Caudate nucleus (tissue), 63 donors: ENCODE measurements at places on chromosomes 6 and 20.

DNA sequence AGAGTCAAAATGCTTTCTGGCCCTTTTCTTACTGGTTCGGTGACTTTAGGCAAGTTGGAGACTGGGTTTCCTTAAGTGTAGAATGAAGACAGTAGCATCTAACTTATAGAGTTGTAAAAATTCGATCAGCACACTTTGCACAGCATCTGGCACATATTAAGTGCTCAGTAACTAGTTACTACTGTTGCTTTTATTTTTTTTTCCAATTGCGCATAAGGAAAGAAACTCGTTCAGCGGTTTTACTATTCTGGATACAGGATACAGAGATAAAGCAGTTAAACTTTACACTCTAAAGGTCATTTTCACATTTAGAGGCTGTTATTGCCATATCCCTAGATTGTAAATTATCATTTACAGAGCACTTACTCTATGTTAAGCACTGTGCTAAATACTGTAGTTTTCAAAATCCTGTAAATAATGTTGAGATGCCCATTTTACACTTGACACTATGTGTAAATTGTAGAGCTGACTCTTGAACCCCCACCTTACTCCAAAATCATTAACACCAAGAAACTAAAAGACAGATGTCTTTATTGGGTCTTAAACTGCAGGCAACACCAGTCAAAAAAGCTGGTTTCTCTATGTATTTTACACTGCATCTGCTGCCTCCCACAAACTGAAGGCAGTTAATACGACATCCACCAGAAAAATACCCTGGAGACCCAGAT is 886 bp downstream of the ROMO1 start:
- DNase-seq: no peak

- DNase-seq: no peak
These were observed 47.6 kb downstream of the STX11 start for GRCh38 chr6:144197919-144198318.

DNA sequence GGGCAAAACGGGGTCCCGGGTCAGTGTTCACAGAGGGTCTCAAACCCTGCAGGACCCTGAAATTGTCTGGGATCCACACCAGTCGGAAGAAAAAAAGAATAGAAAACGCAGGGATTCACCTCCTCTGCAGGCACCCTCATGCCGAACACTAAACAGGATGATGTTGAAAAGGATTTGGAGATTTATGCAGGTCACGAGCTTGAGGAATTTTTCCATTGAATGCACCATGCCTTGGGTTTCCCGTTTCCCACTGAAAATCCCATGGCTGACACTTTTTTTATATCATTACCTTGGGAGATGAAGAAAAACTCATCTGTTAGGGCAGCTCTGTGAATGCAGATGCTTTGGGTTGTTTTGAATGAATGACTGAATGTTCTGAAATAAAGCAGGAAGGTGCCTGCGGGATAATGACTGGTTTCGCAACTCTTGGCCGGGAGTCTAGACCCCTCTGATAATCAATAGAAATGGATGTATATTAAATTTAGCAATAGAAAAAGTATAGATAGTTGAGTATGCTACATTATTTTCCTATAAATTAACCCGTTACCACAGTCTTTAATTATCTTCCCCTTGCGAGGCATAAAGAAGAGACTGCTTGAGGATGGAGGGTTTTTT is 147.5 kb upstream of the AFDN start:
- no peak for DNase-seq

DNA sequence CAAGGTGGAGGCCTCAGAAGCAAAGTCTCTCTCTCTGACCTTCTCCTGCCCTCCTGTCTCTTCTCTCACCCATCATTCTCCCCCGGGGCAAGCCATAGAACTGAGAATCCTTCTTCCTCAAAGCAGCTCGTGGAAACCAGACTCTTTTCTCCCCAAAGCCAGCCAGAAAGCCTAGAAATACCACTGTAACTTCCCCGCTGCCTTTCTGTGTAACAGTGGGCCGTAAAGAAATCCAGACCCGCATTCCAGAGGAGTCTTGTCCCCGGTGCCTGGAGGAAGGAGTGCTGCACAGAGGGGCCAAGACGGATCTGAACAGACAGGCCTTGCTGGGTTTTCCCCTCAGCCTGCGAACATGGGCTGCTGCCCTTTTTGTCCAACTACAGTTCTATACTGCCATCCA is 977 bp upstream of the SLC22A2 start:
- DNase-seq: no peak

DNA sequence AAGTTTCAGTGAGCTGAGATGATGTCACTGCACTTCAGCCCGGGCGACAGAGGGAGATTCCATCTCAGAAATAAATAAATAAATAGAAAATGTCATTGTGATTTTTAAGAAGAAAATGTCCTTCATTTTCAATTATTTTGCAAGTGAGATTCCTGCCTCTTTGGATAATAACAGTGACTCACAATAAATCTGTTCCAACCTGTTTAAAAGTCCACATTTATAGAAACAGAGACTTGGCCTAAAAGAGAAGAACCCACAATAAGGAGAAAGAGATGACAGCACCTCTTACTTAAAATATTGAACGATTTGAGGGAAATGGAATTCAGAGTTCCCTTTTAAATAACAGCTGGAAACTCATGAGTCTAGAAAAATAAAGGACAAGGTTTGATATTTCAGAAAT is 373.4 kb upstream of the NOX3 start:
- no peak for DNase-seq

GRCh38 chr6:167093922-167094432 is 28.9 kb upstream of the CCR6 start:
- DNase-seq: no peak

- no peak for DNase-seq
These were observed 68.9 kb downstream of the CYP39A1 start for GRCh38 chr6:46583721-46584120.

DNA sequence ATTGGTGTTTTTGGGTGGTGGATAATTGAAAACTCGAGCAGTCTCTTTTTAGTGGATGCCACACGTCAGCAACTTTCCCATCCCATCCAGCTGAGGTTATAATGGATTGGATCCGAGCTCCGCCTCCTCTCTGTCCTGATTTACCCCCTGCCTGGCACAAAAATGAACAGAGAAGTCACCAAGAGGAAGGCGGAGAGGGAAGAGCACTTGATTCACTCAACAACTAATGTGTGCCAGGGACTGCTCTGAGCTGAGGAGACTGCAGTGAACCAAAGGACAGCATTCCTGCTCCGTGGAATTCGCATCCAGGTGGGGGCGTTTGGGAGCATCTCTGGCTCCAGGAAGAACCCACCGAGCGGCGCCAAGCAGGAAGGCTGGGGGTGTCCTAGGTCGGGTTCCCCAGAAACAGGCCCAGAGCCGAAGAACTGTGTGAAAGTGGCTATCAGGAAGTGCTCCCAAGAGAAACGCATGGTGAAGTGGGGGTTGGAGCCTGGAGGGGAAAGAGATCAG is 95.8 kb upstream of the NAA20 start:
- no peak for DNase-seq

GRCh38 chr6:97630604-97631003 is 347.6 kb upstream of the MMS22L start:
- DNase-seq: no peak

DNA sequence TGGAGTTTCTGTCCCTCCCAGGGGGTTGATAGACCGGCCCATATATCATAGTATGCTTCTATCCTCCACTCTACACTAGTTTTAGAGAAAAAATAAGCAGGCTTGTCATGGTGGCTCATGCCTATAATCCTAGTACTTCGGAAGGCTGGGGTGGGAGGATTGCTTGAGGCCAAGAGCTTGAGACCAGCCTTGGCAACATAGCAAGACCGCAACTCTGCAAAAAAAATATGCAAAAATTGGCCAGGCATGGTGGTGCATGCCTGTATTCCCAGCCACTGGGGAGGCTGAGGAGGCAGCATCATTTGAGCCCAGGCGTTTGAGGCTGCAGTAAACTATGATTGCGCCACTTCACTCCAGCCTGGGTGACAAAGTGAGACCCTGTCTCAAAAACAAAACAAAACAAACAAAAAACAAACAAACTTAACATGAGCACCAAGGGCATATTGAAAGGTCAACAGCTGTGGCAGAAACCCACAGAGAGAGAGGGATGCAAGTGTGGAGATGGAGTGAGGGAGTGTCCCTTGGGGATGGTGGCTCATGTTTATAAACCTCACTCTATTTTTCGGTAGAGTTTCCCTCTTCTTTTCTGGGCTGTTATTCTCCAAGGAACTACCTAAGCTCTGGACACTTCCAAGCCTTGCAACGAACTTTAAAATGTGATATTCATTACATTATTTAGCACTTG is 24.1 kb downstream of the SLC24A3 start:
- no peak for DNase-seq

DNA sequence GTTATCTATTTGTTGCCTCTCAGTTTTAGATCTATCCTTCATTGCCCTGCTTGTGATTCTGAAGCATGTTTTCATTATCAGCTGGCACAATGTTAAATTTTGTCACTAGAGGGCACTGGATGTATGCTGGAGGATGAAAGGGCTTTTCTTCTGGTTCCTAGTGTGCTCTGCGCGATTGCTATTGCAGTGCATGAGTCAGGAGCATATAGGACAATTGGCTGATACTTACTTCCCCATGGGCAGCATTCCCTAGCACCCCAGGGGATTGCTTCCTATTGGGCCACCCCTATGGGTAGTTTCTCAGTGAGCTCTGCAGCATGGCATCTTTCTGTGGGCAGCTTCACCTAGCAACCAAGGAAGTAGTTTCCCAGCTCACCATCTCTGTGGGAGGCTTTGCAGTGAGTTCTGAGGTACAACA is 280.3 kb upstream of the SYNCRIP start:
- DNase-seq: no peak

DNA sequence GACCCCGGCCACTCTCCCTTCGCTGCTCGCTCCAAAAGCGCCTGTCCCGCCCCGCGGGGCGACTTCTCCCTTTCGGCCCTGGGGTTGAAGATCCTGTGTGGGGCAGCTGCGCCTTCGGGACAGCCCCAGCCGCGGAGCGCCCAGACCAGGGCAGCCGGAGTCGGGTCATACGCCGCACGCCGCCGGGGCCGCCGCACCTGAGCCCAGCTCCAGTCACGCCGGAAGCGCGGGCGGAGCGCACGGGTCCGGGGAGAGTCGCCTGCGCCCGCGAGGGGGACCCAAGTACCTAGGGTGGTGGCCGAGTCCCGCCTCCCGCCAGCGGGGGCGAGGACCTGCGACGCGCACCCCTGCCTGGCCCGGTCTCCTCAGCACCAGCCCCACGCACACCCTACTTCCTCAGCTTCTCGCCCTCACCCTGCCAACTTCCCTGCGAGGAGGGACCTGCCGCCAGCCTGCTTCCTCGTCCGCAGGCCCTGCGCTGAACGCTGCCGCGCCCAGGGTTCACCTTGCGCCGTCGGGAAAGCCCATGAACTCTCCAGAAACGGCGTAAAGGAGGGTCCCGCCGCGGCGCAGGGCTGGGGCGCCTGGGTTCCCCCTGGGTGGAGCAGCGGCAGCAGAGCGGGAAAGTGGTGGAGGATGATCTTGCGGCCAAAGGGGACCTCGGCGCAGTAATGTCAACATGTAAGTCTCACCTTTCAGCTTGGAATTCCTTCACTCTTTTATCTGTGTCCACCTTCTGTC is at the start of gene ADGRG6:
Gene ADGRG6 (plus strand): TSS at position 357 of the 741 bp plus-strand sequence. CDS start 323 bp downstream, at position 680.
- no peak for DNase-seq
